Right lobe of liver (tissue), 6 donors: ENCODE measurements at places on chromosomes 4 and X. TPM values are rescaled to one million over a fixed set of nuclear protein-coding genes. Genes with fewer than 3 reads are reported as not detected.

- no peaks in the 10 kb centered on the region for H3K4me1 ChIP-seq
- H3K27me3 ChIP-seq, result no peaks in the 10 kb centered on the region
- H3K27ac ChIP-seq, result no peak overlapping the region
- H3K36me3 ChIP-seq, result no peaks in the 10 kb centered on the region
- no peak for DNase-seq
These were observed 10.5 kb upstream of the TMEM165 start for GRCh38 chr4:55385201-55385649.

Gene F8A2
- not detected for total RNA-seq

Gene CNGA2
- not detected for total RNA-seq

Gene SLITRK2
- 0.23 TPM for total RNA-seq

Gene NSG1
- not detected for total RNA-seq

GRCh38 chr4:150078579-150079080 lies 385 bp downstream of the DCLK2 start:
- no peaks in the 10 kb centered on the region for H3K4me1 ChIP-seq
- no peaks in the 10 kb centered on the region for H3K27me3 ChIP-seq
- peak overlapping the region; percentile 62 for H3K27ac ChIP-seq
- no peaks in the 10 kb centered on the region for H3K36me3 ChIP-seq

DNA sequence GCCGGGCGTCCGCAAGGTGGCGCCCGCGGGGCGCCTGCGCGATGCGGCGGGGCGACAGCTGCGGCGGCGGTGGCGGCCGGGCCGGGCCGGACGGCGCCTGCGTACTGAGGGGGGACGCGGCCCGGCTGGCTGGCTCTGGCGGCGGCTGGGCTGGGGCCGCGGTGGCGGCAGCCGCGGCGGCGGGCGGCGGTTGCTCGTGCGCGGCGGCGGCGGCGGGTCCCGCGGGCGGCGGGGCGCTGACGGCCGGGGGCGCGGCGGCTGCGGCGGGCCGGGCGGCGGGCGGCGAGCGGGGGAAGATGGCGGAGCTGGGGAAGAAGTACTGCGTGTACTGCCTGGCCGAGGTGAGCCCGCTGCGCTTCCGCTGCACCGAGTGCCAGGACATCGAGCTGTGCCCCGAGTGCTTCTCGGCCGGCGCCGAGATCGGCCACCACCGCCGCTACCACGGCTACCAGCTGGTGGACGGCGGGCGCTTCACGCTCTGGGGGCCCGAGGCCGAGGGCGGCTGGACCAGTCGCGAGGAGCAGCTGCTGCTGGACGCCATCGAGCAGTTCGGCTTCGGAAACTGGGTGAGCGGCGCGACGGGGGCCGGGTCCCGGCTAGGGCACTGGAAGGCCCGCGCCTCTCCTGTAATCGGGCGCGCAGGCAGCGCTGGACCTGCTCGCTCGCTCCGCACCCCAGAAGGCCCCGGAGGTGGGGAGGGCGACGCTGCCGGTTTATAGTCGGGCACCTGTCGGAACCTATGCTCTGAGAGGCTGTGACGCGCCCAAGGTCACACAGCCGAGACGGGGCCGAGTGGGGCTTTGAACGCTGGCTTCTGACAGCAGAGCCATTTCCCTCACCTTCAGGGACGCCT lies at the start of gene TADA2B:
Gene TADA2B (plus strand): TSS at position 89 of the 853 bp plus-strand sequence. CDS start 208 bp downstream, at position 297.
- H3K4me1 ChIP-seq, result no peaks in the 10 kb centered on the region
- H3K27ac ChIP-seq, result peak within 1 kb of the TSS; percentile 78
- H3K27me3 ChIP-seq, result no peaks in the 10 kb centered on the region
- DNase-seq, result peak; percentile 64
- no peaks in the 10 kb centered on the region for H3K36me3 ChIP-seq

GRCh38 chrX:2351999-2352995 lies 148.5 kb downstream of the DHRSX start:
- H3K4me3 ChIP-seq, result no peak overlapping the region
- H3K27me3 ChIP-seq, result no peaks in the 10 kb centered on the region
- DNase-seq, result no peak
- H3K36me3 ChIP-seq, result no peaks in the 10 kb centered on the region
- H3K4me1 ChIP-seq, result no peaks in the 10 kb centered on the region
- no peak overlapping the region for H3K27ac ChIP-seq

GRCh38 chrX:87583679-87584078 lies 66.1 kb downstream of the KLHL4 start:
- no peak overlapping the region for H3K27ac ChIP-seq
- no peak overlapping the region for H3K4me3 ChIP-seq
- no peaks in the 10 kb centered on the region for H3K36me3 ChIP-seq
- H3K4me1 ChIP-seq, result no peaks in the 10 kb centered on the region
- peak; percentile 36 for DNase-seq
- H3K27me3 ChIP-seq, result no peaks in the 10 kb centered on the region

Gene TLR1
- 5.1 TPM for total RNA-seq

Gene CT45A8
- not detected for total RNA-seq

Gene MAB21L2
- total RNA-seq, result not detected

- no peaks in the 10 kb centered on the region for H3K36me3 ChIP-seq
- no peaks in the 10 kb centered on the region for H3K27me3 ChIP-seq
- no peaks in the 10 kb centered on the region for H3K4me1 ChIP-seq
- H3K4me3 ChIP-seq, result no peak overlapping the region
- no peak for DNase-seq
These were observed 293.5 kb upstream of the FAT1 start for GRCh38 chr4:187017147-187017546.

DNA sequence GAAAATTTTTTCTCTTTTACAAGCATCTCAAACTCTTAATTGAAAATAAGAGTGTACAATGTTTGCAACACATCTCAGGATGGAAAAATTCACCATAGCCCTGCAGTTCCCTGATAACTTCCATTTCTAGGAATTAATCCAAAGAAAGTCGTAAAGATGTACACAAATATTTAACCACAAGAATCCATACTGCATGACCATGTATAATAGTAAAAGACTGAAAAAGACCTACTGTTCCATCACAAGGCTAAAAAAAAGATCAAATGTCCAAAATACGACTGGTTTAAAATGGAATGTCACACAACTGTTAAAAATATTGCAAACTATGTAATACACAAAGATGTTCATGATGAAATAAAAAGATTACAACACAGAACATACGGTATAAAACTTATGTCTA lies 32.1 kb downstream of the HUWE1 start:
- no peaks in the 10 kb centered on the region for H3K27me3 ChIP-seq
- no peaks in the 10 kb centered on the region for H3K4me1 ChIP-seq
- H3K4me3 ChIP-seq, result no peak overlapping the region
- DNase-seq, result no peak

Gene KIT
- total RNA-seq, result 0.73 TPM

DNA sequence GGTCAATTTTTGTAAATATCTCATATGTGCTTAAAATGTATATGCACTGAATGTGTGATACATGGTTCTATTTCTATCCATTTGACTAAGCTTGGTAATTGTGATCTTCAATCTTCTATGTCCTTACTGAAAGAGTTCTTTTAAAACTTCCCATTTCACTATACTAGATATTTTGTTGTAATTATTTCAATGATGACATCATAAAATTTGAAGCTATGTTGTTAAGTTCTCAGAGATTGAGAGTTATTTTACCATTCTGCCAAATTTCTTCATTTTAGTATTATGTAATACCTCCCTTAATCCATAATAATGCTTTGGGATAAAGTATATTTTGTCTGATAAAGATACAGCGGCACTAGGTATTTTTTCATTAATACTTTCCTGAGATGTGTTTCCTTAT lies 1307.3 kb downstream of the RPA4 start:
- no peaks in the 10 kb centered on the region for H3K27me3 ChIP-seq
- H3K4me3 ChIP-seq, result no peak overlapping the region
- H3K4me1 ChIP-seq, result no peaks in the 10 kb centered on the region
- H3K36me3 ChIP-seq, result no peaks in the 10 kb centered on the region
- DNase-seq, result no peak
- H3K27ac ChIP-seq, result no peak overlapping the region

GRCh38 chrX:43805579-43805978 lies 76.7 kb downstream of the MAOB start:
- no peak overlapping the region for H3K27ac ChIP-seq
- no peak for DNase-seq
- H3K27me3 ChIP-seq, result no peaks in the 10 kb centered on the region
- H3K4me1 ChIP-seq, result no peaks in the 10 kb centered on the region
- H3K36me3 ChIP-seq, result no peaks in the 10 kb centered on the region
- H3K4me3 ChIP-seq, result no peak overlapping the region

Gene SPCS3
- 67.8 TPM for total RNA-seq

GRCh38 chrX:123771449-123772064 lies 38.7 kb upstream of the THOC2 start:
- DNase-seq, result no peak
- no peaks in the 10 kb centered on the region for H3K36me3 ChIP-seq
- H3K4me1 ChIP-seq, result no peaks in the 10 kb centered on the region
- no peaks in the 10 kb centered on the region for H3K27me3 ChIP-seq

DNA sequence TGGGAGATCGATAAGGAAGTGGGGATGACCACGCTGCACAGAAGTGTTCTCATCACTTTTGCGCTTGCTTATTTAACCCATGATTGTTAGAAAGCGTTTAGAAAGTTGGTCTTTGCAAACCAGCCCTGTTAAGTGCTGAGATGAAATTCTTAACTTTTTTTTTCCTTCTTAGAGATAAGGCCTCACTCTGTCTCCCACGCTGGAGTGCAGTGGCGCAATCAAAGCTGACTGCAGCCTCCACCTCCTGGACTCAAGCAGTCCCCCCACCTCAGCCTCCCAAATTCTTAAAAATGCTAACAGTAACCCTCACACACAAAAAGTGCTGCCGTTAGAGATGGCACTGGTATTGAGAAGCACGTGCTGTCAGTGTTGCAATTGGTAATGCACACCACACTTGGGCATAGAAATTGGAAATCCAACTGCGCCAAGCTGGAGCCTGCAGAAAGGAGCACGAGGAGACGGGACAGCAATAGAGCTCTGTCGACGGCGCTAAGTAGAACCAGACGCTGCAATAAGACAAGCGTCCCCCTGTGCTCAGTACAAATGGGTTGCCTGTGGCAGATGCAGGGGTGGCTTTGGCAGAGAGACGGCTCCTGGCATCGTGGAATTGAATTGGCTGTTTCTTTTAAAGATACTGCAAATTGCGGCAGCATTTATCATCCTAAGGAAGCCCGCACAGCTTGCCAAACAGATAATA lies 113.4 kb downstream of the TBL1X start:
- H3K27me3 ChIP-seq, result no peaks in the 10 kb centered on the region
- no peak for DNase-seq
- H3K4me1 ChIP-seq, result no peaks in the 10 kb centered on the region
- H3K27ac ChIP-seq, result no peak overlapping the region

Gene DRP2
- total RNA-seq, result not detected

Gene PCDH19
- total RNA-seq, result 0.07 TPM

- H3K27me3 ChIP-seq, result no peaks in the 10 kb centered on the region
- no peaks in the 10 kb centered on the region for H3K4me1 ChIP-seq
- no peaks in the 10 kb centered on the region for H3K36me3 ChIP-seq
- no peak overlapping the region for H3K4me3 ChIP-seq
- no peak overlapping the region for H3K27ac ChIP-seq
- no peak for DNase-seq
These were observed 4.4 kb downstream of the ZFYVE28 start for GRCh38 chr4:2413821-2414610.

DNA sequence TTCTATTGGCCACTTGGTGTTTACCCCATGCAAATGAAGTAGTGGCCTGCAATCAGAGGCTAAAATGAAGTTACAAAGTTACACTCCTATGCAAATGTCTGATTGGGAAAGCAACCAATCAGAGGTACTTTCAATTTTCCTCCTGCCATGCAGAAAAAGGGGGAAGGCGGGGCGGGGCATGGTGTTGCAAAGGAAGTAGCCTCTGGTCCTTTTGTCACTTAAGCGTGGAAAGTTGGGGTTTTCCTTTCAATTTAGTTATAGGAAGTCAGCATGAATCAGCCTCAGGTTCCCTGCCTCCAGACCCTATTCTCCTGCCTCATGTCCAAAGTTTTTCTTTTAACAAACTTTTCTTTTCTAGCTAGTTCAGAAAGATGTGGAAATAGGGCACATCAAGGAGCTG lies 69.3 kb downstream of the GPC4 start:
- H3K36me3 ChIP-seq, result no peaks in the 10 kb centered on the region
- no peaks in the 10 kb centered on the region for H3K4me1 ChIP-seq
- no peak overlapping the region for H3K4me3 ChIP-seq
- H3K27ac ChIP-seq, result no peak overlapping the region
- H3K27me3 ChIP-seq, result no peaks in the 10 kb centered on the region

Gene KLHL4
- 0.33 TPM for total RNA-seq

- H3K36me3 ChIP-seq, result peaks cover 57% of the 10 kb centered on the region
- DNase-seq, result no peak
- no peak overlapping the region for H3K27ac ChIP-seq
- H3K27me3 ChIP-seq, result no peaks in the 10 kb centered on the region
These were observed 33.9 kb downstream of the SEC24D start for GRCh38 chr4:118801895-118802575.

DNA sequence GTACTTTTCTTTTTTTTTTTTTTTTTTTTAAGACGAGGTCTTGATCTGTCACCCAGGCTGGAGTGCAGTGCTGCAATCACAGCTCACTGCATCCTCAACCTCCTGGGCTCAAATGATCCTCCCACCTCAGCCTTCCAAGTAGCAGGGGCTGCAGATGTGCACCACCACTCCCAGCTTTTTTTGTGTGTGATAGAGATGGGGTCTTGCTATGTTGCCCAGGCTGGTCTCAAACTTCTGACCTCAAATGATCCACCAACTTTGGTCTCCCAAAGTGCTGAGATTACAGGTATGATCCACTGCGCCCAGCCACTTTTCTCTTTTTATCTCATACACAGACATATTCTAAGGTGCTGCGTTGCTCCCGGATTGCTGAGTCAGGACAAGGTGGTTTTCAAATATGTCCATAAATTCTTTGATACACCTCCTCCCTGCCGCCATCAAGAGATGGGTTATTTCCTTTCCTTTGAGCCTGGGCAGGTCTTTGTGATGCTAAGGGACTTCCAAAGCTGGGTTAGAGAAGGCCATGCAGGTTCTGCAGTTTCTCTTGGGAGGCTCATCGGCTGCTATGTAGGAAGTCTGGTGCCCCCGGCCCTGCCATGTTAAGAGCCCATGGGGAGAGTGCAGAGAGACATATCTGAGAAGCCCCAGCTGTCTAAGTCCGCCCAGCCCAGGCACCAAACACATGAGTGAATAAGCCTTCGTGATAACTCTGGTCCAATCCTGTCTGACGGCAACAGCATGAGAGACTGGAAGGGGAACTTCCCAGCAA lies 8.4 kb upstream of the PLA2G12A start:
- no peak for DNase-seq
- peaks cover 24% of the 10 kb centered on the region for H3K36me3 ChIP-seq
- H3K4me1 ChIP-seq, result no peaks in the 10 kb centered on the region
- H3K4me3 ChIP-seq, result no peak overlapping the region
- H3K27ac ChIP-seq, result no peak overlapping the region

GRCh38 chr4:182518421-182518820 lies 275.2 kb downstream of the TENM3 start:
- no peaks in the 10 kb centered on the region for H3K4me1 ChIP-seq
- no peak overlapping the region for H3K27ac ChIP-seq
- no peak overlapping the region for H3K4me3 ChIP-seq

DNA sequence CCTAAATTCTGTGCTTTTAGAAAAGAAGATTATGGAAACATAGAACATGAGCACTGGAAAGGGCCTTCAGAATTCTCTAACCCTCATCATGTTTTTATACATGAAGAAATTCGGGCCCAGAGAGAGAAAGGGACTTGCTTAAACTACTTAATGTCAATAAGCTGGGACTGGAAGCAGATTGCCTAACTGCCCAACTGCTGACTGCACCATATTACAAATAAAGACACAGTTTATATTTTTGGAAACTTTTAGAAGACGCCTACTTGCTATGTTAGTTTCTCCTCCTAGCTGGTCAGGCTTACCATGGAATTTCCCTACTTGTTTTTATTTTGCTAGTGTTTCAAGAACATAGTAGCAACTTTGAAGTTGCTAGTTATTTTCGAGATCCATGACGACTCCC lies 47.1 kb downstream of the SLC9A6 start:
- DNase-seq, result no peak
- no peaks in the 10 kb centered on the region for H3K4me1 ChIP-seq
